ENCODE measurements at places on chromosomes 12 and 14.
A peak's percentile ranks its signal among the peaks of the same experiment; 100 is the strongest.

DNA sequence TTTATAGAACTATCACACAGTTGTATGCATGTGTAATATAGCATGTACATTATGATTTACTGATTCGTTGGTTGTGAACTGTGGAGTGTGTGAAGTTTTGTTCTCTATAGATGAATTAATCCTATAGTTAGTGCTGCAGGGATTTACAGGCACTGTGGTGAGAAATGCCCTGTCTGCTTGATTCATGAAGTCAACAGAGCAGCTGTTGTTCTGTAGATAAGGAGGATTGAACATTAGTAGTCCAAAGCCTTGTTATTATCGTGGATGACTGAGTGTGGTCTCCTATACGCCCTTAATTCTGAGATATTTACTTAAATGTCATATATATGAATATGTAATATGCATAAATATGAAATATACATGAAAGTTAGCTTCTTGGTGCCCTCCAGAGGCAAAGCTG is 98.3 kb downstream of the DNAH10 start:
- no peak for DNase-seq

GRCh38 chr12:72256725-72257124 is 15.4 kb upstream of the TRHDE start:
- DNase-seq, result no peak

DNA sequence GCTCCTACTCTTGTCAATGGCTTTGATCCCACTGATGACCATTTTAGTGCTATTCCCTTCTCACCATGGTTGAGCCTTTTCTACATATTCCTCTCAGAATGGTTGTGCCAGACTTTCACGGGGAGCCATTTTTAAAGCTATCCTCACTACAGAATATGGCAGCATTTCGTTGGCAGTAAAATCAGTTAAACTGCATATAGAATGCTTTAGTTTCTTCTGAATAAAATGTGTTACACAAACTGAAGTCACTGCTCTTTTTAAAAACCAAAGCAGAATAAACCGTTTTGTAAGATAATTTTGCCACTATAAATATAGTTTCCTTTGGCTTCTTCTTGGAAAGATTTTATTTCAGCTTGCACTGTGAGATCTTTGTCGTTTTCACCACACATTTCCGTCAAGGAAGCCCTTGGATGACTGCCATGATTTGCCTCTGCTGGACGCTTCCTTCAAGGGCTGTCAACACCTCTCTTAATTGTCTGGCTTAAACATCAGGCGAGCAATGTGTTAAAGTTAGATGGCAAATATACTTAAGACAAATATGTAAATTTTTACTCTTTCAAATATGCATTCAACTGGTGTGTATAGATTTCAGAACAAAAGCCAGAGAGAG is 624.2 kb downstream of the DIO2 start:
- DNase-seq, result no peak

- DNase-seq, result no peak
These were observed 16.2 kb downstream of the EXD2 start for GRCh38 chr14:69207435-69208041.

DNA sequence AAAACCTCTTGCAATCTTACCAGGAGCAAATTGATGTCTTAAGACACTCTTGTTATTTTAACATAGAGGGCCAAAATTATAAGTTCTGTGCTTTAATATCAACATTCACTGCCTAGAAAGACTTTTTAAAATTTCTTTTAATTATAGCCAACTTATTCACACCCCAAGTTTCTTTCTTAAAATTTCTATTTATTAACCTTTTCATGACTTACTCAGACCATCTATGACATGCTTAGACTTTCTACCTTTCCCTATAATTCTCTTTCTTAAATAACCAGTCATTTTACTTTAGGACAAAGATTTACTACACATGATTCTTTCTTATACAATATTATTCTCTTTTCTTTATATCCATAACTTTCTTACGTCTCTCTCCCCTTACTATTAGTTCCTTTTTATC is 220.4 kb downstream of the NUBPL start:
- DNase-seq, result no peak

DNA sequence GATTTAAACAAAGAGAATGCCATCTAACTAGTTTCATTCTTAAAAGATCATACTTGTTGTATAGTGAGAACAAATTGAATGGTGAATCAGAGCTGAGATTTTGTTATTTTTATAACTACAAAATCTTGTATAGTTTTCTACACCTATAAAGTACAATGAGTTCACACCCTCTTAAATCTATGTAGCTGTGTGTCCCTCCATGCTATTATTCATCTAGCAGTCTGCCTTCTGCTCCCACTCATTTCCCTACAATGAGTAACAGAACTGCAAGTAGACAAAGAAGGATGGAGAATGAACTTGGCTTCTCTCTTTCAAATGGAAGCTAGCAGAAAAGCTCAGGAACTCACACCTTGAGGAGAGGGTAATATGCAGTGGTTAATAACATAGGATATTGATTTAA is 7.1 kb downstream of the IFNG-AS1 start:
- DNase-seq, result no peak

GRCh38 chr14:76862546-76863282 is 36.5 kb downstream of the LRRC74A start:
- no peak for DNase-seq

DNA sequence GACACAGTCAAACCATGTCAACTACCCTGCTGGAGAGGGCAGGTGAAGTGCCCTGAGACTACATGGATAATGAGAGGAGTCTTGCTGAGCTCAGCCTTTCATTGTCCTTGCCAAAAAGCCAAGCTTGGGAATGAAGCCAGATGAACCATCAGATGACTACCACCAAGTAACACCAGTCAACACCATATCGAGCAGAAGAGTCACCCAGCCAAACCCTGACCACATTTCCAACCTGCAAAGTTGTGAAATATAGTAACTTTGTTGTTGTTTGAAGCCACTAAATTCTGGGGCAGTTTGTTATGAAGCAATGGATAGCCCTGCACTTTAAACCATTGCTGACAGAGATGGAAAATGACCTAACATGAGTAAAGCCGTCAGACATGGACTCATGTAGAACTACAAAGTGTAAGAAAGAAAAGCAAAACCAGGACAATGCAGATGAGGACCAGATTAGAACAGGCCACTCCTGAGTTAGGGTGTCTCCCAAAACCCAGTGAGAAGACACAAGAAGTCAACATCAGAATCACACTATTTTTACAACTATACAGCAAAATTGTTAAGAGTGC is 12.5 kb upstream of the CRADD start:
- no peak for DNase-seq

GRCh38 chr14:37195327-37195726 is 2.4 kb upstream of the MIPOL1 start:
- no peak for DNase-seq

- DNase-seq, result no peak
These were observed 45.8 kb upstream of the EIF5 start for GRCh38 chr14:103288076-103288766.

DNA sequence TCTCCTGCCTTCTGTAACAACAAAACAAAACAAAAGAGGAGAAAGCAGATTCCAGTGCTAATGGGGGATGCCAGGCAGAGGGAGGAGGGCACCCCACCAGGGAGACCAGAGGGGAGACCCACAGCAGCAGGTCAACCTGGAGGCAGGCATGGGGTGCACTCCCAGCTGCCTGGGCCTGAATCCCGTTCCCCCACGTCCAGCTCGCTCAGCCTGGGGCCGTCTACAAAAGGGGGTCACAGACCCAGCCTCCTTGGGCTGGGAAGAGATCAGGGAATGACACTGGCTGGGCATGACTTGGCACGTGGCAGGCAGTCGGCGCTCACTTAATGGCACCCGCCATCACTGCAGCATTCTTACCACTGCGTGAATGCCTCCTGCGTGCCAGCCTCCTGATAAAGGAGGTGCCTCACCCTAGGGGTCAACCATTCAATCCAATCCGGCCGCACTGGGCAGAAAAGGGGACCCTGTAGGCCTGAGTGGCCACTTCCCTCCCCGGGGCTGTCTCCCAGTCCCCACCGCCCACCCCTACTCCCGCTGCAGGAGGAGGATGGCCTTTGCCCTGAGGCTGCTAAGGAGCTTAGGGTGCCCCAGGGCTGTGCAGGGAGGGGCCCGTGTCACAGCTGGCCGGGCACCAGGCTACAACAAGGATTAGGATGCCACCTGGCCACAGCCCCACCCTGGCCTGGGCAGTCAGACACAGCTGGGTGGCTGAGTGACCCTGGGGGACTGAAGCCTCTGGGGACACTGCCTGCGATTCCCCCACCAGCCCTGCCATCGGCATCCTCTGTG is 87.5 kb downstream of the NCOR2 start:
- no peak for DNase-seq

- no peak for DNase-seq
These were observed 68.7 kb upstream of the HMGA2 start for GRCh38 chr12:65755596-65755978.

GRCh38 chr12:68397566-68398158 is 65.5 kb upstream of the MDM1 start:
- DNase-seq, result no peak

GRCh38 chr12:27185234-27186021 is 58.7 kb upstream of the STK38L start:
- DNase-seq, result no peak

DNA sequence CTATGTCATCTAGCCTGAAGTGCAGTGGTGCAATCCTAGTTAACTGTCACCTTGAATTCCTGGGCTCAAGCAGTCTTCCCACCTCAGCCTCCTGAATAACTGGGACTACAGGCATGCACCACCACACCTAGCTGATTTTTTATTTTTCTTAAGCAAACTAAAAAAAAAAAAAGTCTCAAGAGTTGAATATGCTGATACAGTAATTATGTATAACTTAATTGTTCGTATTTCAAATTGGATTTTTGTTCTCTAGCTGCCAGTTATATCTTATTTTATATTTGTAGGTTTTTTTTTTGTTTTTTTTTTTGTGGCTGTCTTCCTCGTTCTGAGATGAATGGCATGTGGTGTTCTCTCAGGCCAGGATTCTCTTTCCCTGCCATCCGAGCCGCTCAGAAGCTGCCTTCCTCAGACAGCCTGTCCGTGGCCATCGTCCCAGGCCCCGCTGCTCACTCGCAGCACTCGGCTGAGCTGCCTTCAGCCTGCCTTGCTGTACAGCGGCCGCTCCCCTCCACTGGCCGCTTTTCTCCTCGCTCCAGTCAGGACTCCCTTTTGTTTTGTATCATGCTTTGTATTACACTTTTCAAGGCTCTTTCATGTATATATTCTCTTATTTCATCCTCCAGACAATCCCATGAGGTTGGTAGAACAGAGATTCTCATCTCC is 53.3 kb downstream of the WDR20 start:
- no peak for DNase-seq

- DNase-seq, result no peak
These were observed 43.5 kb downstream of the DPF3 start for GRCh38 chr14:72850360-72850759.

- DNase-seq, result no peak
These were observed 7.3 kb upstream of the PAPLN start for GRCh38 chr14:73230051-73230450.

GRCh38 chr12:41794336-41794735 is 350.3 kb downstream of the GXYLT1 start:
- no peak for DNase-seq

DNA sequence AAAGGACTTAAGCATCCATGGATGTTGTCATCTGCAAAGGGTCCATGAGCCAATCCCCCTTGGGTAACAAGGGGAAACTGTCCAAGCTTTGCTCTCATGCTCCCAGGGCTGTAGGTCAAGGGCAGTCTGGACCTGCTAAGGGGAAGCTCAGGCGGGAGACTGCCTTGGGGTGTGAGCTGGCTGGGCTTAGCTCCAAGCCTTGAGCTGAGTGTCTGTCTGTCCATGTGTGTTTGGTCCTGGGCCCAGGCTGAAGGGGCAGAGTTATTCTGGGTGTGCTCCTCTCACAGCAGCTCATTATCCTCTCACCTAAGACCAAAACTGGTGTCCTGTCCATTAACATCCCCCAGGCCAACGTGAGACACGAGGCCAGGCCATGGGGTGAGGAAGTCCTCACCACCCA is 274.8 kb downstream of the SLC15A4 start:
- no peak for DNase-seq

DNA sequence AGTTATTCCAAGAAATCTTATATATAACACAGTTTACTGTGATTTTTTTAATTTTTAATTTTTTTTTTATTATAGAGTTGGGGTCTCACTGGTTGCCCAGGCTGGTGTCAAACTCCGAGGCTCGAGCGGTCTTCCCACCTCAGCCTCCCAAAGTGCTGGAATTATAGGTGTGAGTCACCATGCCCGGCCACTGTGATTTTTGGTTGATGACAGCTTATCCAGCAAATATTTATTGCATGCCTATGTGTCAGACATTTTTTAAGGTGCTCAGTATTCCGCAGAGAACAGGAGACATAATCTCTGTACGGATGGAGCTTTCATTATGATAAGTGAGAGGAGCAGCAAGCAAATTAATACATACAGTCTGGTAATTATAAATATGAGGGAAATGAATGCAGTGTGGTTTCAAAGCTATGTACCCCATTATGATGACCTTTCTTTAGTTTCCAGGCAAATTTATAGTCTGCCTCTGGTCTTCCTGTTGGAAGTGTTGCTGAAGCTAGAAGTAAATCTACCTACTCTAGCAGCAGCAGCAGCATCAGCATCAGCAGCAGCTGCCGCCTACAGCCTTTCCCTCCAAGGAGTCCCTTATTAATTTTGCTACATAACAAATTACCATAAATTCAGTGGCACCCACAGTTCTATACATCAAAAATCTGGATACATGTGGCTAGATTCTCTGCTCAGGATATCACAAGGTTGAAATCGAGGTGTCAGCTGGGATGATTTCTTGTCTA is 32.3 kb downstream of the FRS2 start:
- DNase-seq, result no peak

GRCh38 chr12:5171701-5172100 is 128.0 kb downstream of the KCNA5 start:
- DNase-seq, result peak; percentile 58

- DNase-seq, result no peak
These were observed 677 bp downstream of the C12orf75 start for GRCh38 chr12:105330931-105331804.

- DNase-seq, result no peak
These were observed 2.4 kb downstream of the VPS37B start for GRCh38 chr12:122893208-122894153.

DNA sequence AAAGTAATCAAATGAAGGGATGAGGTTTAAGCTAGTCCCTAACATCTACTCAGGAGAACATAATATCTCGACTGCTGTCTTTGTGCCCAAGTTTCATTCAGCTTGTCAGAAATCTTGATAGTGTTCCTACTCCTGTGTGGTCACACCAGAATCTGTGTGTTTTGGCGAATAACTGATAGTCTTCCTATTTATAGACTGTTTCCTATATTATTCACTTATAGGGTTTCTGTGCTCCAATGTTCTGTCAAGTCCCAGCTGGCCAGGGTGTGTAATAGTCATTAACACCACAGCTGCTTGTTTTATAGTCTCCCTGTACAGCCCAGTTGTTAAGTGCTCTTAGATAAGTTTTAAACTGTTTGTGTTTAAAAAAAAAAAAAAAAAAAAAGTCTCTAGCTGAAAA is 45.9 kb downstream of the GPR135 start:
- no peak for DNase-seq

- peak; percentile 58 for DNase-seq
These were observed 452.7 kb upstream of the PDE3A start for GRCh38 chr12:19915392-19916195.
